Central memory CD4-positive, alpha-beta T cell (primary cell): ENCODE measurements at places on chromosomes 4 and X.

- DNase-seq: no peak
These were observed 777 bp upstream of the WDFY3 start for GRCh38 chr4:84967243-84967690.

DNA sequence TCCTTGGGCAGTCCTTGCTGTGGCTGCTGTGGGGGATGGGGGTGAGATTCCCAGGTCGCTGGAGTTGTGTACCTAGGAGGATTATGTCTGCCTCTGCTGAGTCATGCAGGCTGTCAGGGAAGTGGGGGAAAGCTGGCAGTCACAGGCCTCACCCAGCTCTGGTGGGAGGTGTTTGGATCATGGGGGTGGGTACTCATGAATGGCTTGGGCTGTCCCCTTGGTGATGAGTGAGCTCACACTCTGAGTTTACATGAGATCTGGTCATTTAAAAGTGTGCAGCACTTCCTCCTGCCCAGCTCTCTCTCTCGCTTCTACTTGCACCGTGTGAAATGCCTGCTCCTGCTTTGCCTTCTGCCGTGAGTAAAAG lies 24.6 kb upstream of the PDLIM3 start:
- DNase-seq: no peak

GRCh38 chrX:41457613-41458192 lies 10.6 kb downstream of the NYX start:
- DNase-seq: no peak

DNA sequence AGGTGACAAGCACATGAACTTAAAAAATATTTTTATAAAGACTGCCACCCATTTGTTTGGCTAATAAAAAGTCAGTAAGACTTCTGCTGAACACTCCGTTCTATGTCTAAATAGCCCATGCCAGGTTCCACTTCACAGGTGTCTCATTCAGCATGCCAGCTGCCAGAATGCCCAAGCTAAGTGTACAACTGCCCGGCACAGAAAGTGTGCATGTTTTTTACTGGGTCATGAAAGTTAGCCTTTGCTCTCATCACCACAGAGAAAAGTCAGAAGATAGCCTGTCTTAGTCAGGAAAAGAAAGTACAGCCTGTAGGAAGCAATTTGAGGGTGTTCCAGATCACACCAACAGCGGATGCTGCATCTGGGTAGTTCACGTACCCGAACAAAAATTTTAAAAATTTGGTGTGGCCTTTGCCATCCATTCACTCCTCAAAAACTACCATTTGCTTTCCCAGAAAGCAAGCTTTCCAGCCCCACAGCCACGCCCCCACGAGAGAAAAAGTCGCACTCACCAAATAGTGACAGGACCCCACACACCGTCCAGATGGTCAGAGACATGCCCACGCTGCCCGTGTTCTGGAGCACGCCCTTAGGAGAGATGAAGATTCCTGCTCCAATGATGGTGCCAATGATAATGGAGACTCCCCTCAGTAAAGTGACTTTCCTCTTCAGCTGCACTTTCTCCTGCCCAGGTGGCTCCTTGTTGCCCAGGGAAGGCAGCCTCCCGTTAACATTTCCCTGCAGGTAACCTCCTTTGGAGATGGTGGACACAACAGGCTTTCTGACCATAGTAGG lies 671 bp downstream of the SLC7A11 start:
- no peak for DNase-seq

- DNase-seq: no peak
These were observed 49.9 kb downstream of the FAM114A1 start for GRCh38 chr4:38917481-38918025.

- DNase-seq: no peak
These were observed 641.3 kb upstream of the FTHL17 start for GRCh38 chrX:31713120-31713519.

- no peak for DNase-seq
These were observed 221.0 kb upstream of the BCOR start for GRCh38 chrX:40318801-40319200.

DNA sequence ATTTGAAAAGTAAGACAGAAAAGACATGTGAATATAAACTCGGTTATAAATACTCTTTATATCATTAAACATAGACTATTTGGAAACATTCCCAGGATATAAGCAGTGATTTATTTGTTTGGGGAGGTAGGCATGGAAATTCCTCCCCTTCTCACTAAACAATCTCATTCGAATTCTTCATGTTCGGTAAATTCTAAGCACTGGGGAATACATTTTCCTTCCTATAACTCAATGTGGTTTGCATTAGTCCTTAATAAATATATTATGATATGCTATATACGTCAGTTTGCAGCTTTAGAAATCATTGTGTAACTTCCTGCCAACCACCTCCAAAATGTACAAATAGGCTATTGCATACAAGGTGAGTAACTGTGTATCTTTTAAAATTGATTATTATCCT lies 99.6 kb downstream of the UGT8 start:
- no peak for DNase-seq

- DNase-seq: no peak
These were observed 10.3 kb downstream of the PHKA2 start for GRCh38 chrX:18973527-18974192.
